ENCODE measurements at places on chromosomes 13 and 19.
A peak's percentile ranks its signal among the peaks of the same experiment; 100 is the strongest.

- DNase-seq = no peak
Observed at GRCh38 chr19:35852029-35852780, at the start of gene NPHS1. Gene NPHS1 (minus strand): TSS chr19:35852504. CDS start chr19:35851837, 667 bp downstream.

GRCh38 chr19:53518121-53518520, 19.8 kb upstream of the ZNF331 start:
- no peak for DNase-seq

DNA sequence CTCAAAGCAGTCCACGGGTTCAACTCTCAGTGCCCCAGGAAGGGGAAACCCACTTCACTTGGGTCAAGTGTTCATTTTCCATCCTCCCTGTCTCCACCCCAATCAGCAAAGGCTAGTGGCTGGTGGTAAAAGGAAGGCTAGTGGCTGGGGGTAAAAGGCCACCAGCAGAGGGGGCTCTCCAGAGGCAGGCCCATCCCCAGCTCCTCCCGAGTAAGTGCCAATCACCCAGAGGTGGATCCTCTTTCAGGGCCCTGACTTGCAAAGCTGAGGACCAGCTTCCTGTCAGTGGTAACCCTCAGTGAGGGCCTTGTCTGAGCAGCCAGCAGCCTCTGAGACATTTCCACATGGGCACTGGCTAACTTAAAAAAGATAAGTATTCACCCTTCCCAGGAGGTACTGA, 22.0 kb upstream of the TPT1 start:
- DNase-seq = no peak

DNA sequence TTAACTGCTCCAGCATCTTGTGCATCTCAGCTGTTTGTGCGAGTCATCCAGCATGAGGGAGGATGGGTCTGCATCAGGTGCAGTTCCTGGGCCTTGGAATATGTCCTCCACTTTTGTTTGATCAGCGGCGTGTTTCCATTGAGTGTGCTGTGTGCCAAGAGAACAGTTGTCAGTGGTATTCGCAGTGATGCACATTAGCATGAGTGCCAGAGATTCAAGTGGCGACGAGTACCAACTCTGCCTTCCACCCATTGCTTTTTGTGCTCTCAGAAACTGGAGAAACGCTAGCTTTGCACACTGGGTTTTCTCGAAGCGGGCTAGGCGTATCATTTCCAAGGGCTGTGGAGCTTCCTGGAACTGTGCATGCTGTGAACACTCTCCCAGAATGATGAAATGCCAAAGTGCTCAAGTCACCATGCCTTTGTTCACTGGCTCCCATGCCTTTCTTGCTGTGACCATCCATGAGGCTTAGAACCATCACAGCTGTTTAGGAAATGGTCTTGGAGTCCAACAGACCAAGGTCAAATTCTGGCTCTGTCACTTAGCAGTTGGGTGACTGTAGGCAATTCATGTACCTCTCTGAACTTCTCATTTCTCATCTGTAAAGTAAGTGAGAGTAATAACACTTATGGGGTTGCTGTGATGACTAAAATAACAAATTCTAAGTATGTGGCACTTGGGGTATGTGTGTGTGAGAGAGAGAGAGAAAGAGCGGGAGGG, 18.4 kb downstream of the LRCH1 start:
- no peak for DNase-seq

DNA sequence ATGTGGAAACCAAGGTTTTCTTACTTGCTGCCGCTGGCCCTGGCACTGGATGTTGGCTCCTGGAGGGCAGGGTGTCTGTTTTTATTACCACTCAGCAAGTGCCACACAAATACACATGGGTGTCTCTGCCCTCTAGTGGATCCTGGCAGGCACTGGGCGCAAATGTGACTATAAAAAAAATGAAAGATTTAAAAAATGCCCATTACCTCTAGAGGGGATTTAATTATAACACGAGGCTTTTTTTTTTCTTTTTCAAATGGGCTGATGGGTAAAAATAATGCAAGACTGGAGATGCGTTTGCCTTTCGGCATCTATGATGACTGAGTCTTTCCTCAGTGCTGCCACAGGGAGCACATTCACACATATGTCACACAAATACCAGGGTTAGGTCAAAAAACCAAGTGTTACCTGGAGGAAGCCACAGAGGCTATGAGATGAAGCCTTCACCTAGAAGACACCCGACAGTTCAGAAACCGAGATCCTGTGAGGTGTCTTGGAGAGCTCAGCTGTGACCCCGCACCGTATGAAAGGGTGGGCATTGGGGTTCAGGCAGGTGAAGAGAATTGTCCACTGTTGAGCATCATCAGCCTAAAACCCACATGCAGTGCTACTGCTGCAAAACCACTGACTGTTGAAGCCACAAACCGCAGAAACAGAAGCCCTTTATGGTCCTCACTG, 25.7 kb downstream of the CHAMP1 start:
- DNase-seq = peak; percentile 38

GRCh38 chr13:49693877-49694276, 2.6 kb upstream of the EBPL start:
- no peak for DNase-seq

DNA sequence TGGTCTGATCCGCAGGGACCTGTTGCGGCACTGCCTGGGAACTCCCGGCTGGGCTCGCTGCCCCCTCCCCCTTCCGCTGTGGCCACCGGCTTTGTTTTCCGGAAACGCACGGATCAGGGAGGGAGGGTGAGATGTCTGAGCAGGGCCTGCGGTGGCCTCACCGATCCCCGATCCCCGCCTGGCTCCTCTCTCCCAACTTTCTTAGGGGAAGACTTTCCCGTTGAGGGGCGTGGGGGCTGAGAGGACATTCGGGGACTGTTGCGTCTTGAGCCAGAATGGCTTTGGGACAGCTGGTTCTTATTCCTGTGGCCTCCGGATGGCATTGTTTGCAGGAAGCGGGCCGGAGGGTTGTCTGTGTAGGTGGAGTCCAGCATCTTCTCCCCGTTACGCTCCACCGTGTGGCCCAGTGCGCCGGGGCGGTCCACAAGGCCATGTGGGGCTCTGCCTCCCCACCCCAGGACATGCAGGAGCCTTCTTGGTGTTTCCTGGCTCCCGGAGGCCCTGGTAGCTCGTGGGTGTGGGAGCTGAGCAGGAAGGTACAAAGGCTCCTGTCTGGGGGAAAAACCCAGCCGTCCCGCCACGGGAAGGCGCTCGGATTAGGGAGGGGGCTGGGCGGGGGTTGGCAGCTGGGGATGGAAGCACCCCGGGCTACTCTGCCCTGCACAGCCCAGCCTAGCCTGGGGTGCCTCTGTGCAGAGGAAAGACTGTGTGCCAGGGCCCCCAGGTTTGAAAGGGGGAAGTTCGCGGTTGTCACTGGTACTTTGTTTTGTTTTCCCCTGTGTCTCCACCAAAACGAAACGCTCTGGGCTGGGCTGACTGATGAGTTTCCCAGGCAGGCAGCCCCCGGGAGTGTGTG, 1.3 kb downstream of the CSNK1G2 start:
- DNase-seq = no peak

DNA sequence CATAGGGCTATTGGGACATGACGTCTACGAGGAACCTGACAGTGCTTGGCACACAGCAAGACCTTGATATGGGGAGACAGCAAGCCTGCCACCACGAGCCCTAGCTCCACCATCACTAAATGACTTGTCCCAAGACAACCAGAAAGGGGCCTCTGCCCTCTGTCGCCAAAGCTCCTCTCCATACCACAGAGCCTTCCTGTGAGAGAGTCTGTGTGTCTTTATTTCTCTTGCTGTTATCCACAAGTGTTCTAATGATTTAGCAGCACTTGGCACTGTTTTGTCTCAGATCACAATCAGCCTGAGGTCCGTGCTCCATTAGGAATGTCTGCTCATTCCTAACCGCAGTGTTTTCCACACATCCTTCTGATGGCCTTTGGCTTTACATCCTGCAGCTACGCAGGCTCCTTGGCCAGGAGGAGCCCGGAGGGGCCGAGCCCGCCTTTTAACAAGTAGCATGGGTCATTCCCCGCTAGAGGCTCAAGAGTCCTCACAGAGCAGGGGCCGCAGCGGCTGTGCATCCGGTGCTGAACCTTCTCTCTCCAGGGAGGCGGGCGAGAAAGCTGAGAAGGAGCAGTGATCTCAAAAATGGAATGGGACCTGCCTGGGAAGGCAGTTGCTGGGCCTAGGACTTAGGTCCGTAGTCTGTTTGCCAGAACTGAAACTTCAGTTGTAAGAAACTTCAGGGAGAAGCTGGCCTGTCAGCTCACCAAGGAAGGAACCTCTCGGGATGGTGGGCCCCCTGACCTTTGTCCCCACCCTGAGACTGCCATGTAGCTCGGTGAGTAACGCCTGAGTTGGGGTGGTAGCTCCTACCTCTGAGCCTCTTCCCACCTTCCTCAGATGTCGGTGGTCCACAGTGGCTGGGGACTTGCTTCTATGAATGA, 61.1 kb upstream of the HMGB1 start:
- no peak for DNase-seq

DNA sequence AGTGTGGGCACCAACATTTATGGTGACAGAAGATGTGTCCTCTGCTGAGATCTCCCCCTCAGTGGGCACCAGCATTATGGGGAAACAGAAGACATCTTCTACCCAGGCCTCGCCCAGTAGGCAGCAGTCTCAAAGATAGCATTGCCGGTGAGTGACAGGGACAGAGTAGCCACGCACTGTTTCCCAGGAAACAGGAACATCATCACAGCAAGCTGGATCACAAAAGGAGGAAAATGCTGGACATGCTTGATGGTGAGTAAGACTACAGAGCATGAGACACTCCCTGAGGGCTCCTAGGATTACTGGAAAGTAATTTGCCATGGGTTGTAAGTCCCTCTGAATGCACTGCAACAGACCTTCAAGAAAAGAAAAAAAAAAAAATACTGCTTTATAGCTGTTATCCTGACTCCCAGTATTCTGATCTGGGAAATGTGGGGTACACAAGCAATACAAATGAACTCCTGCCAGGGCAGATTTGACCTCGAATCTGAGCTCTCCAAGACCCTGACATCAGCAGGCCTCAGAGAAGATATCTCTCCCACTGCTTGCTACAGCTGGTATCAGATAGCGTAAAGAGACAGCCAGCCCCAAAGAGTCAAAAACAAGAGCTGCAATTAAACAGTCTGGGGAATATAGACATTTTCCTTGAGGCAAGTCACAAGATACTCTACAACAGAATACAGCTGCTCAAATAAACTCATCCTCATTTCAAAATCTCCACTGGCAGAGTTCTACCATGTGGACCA, 180.4 kb downstream of the RBM26 start:
- no peak for DNase-seq

DNA sequence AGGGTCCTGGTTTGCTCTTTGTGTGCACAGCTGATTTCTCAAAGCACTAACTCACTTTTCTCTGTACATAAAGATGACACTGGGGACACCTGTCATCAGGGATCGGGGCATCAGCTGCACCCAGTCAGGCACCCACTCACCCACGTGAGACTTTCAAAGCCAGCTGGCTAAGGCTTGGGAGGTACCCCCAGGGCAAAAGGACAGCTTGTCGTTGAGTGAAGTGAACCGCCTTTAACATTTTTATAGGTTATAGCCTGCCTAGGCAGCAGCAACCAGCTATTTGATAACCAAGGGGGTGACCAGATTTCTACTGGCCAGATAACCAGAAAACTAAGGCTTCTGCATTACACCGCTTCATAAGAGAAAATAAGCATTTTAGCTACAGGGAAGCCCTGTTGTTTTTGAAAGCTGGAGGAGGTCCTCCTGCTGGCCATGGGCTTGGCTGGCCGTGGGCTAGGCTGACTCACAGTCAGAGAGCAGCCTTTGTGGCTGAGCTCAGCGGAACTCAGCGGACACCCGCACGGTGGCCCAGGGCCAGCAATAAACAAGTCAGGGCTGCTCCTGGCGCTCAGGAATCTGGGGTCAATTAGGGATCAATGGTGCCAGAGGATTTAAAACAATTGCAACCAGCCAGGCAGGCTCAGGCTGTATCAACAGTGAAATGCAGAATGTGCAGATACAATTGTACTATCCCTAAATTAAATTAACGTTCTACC, 57.1 kb downstream of the ALOX5AP start:
- DNase-seq = peak; percentile 76
